Endodermal cell (in vitro differentiated cells): ENCODE measurements at places on chromosomes 7 and 10. TPM values are rescaled to one million over a fixed set of nuclear protein-coding genes. Genes with fewer than 3 reads are reported as not detected.

The H2BK1 gene
- not detected in 2 replicates for total RNA-seq

The ENO4 gene
- total RNA-seq: 0.74 to 1.5 TPM (median 1.1 TPM) in 3 replicates

- DNase-seq: no peak
Observed at GRCh38 chr7:146423446-146423845, 306.8 kb downstream of the CNTNAP2 start.

DNA sequence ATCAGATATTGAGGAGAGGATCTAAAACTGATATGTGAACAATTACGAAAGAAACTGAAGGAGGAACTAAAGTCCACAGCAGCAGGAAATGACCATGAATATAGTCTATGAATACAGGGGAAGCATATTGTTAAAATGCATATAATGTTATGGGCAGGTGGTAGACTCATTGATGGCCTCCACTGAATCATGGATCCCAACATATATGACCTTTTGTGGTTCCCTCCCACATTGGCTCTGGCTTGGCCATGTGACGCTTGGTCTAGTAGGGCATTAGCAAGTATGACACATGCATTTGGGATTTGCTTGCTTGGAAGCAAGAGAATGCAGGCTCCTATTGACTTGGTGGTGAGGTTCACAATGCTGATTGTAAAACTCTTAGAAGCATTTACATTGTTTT is 55.2 kb upstream of the RAB18 start:
- DNase-seq: peak; percentile 53
